ENCODE measurements at places on chromosomes 11 and 22. TPM values are rescaled to one million over a fixed set of nuclear protein-coding genes. Genes with fewer than 3 reads are reported as not detected.
A peak's percentile ranks its signal among the peaks of the same experiment; 100 is the strongest.

DNA sequence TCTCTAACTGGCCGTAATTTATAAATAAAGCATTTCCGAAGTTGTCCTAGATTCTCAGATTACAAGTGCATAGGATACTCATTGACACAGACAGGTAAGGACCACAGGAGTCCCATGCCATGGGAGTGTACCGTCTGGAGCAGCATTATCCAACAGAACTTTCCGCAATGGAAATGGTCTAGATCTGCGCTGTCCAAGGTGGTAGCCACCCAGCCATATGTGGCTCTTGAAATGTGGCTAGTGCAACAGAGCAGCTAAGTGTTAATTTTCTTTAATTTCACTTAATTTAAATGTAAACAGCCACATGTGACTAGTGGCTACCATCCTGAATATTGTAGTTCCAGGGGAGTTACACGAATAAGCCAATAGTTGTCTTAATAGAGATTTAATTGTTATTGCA is 71.3 kb downstream of the GALNT18 start:
- no peak for DNase-seq
- no peak overlapping the region for H3K4me3 ChIP-seq
- H3K4me1 ChIP-seq, result peaks cover 12% of the 10 kb centered on the region
- H3K27me3 ChIP-seq, result no peaks in the 10 kb centered on the region
- H3K36me3 ChIP-seq, result no peaks in the 10 kb centered on the region

DNA sequence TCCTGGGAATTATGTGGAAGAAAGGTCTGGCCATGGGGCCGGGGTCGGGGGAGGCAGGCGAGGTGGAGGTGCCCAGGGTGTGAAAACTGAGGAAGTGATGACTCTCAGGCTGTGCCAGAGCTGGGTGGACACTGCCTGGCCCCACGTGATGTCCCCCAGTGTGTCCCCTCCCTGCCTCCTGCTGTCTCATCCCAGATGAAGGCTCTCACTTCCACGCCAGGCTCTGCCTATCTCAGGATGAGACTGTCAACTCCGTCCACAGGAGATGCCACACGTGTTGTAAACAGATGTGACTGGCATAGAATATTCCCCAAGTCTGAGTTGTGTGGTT is 51.4 kb downstream of the RPS6KA4 start:
- no peaks in the 10 kb centered on the region for H3K27me3 ChIP-seq
- no peaks in the 10 kb centered on the region for H3K36me3 ChIP-seq
- H3K4me1 ChIP-seq, result no peaks in the 10 kb centered on the region
- DNase-seq, result no peak
- H3K4me3 ChIP-seq, result no peak overlapping the region
- H3K27ac ChIP-seq, result no peak overlapping the region

DNA sequence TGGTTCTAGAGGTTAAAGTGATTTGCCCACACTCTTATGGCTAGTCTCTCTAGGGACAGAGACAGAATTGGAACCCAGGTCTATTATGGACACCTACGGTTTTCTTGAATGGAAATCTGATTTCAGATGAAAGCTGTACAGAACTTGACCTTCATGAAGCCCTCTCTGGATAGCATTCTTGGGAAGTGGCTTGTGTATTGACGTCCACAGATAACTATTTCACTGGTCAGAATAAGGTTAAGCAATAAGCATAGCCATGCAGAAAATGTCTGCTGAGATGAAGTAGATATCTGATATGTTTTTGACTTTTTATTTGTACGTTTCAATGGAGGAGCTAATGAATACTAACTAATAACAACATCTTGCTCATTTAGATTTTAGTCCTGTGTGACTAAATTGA is 1.1 kb downstream of the TLCD5 start:
- no peak for DNase-seq
- no peak overlapping the region for H3K27ac ChIP-seq
- H3K27me3 ChIP-seq, result no peaks in the 10 kb centered on the region
- peaks cover 29% of the 10 kb centered on the region for H3K36me3 ChIP-seq

DNA sequence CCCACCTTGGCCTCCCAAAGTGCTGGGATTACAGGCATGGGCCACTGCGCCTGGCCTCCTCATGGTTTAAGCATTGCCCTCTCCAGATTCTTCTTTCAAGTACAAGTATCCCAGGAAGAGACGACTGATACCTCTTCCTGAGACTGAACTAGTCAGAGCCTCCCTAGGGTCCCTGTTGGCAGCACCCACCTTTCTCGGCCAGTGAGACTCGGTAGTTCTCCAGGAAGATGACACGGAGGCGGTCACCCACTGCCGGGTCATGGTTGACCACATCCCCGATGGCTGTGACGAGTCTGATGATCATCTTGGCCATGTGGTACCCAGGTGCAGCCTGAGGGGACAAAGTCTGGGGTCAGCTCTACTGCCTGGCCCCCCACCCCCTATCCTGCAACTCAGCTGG is 7.2 kb upstream of the RASGRP2 start:
- no peak overlapping the region for H3K4me3 ChIP-seq
- peaks cover 14% of the 10 kb centered on the region for H3K27me3 ChIP-seq
- H3K36me3 ChIP-seq, result no peaks in the 10 kb centered on the region

DNA sequence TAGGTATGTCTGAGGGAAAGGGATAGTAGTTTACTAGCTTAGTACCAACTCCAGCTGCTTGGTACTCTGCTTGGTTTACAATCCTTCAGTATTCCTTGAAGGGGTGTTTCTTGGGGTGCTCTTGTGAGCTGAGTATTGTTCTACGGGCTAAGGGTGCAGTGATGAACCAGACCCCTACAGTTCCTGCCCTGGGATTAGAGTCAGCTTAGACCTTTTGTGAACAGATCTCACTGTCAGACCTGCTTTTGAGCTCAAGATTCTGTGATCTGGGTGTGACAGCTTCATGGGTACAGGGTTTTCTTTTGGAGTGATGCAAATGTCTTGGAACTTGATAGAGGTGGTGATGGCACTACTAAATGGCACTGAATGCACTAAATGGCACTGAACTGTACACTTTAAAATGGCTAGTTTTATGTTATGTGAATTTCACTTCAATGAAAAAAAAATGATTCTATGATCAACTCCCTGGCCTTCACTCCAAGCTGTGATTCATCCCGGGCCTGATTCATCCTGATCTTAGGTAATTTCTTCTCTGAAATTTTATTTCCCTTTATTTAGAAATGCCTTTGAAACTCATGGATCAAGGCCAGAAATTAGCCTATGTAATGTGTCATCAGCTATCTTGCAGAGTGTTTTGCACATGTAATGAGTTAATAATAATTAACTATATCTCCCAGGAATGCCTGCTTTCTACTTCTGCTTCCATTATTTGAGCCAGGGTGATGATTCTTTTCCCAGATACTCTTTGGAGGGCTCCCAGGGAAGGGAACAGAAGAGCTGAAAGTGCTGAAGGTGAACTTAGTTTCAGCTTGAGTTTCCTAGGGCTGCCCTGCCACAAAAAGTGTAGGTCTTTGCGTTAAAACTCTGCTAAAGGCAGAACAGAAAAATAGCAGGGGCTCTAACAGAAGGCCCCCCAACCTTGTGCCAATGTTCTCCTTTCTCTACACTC is 87.9 kb downstream of the NCAM1 start:
- H3K27ac ChIP-seq, result no peak overlapping the region
- H3K27me3 ChIP-seq, result no peaks in the 10 kb centered on the region
- H3K4me3 ChIP-seq, result no peak overlapping the region
- no peaks in the 10 kb centered on the region for H3K36me3 ChIP-seq
- no peak for DNase-seq

DNA sequence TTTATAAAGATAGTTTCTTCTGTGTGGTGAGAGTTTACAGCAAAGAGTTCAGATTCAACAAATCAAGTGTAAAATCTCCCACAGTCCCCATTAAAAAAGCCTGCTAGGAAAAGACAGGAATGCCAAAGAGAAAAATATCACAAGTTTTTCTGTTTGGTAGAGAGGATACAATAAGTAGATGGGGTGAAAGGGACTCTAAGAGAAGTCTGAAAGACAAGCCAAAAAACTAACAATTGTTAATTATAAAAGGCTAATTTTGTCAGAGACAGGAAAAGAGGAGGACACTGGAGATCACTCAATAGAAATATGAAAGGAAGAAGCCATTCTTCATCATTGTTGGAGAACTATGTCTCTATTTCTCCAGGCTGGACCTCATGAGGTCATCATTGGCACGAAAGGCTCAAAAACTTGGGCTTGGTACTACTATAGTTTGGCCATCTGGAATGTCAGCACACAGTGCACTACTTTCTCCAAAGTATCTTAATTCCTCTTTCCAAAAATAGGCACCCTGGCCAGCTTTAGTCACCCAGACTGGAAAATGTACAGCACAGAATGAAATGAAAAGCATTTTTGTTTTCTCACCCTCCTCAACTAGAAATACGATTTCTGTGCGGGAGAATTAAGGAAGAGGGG is 531 bp upstream of the SOX6 start:
- no peaks in the 10 kb centered on the region for H3K27me3 ChIP-seq
- no peak for DNase-seq
- H3K4me1 ChIP-seq, result no peaks in the 10 kb centered on the region
- H3K27ac ChIP-seq, result peak overlapping the region; percentile 59
- no peaks in the 10 kb centered on the region for H3K36me3 ChIP-seq

DNA sequence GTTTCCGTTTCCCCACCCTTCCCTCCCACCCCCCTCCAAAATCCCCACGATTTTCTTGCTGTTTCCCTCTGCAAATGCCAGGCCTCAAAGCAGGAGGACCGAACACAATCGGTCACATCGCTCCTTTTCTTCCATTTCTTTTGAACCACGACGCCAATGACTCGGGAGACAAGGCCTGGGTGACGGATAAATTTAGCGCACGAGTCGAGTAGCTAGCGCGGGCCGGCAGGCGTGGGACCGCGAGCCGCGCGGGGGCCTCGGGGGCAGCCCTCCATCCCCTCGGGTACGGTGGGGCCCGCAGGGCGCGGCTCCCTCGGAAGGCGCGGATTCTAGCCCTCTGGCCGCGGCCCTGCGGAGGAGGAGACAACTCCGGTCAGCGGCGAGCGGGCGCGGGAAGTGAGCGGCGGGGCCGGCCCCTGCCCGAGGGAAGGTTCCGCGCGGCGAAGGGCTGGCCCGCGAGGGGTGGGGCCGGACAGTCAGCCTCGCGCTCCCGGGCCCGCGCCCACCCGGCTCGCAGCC is 414 bp downstream of the JOSD1 start:
- no peak for DNase-seq
- H3K27me3 ChIP-seq, result no peaks in the 10 kb centered on the region
- H3K4me1 ChIP-seq, result peaks cover 5% of the 10 kb centered on the region
- no peaks in the 10 kb centered on the region for H3K36me3 ChIP-seq
- peak overlapping the region; percentile 86 for H3K27ac ChIP-seq

- peaks cover 6% of the 10 kb centered on the region for H3K4me1 ChIP-seq
- no peaks in the 10 kb centered on the region for H3K36me3 ChIP-seq
- no peak overlapping the region for H3K27ac ChIP-seq
- peak overlapping the region; percentile 57 for H3K4me3 ChIP-seq
Observed at GRCh38 chr22:27795696-27796517, 5.6 kb downstream of the MN1 start.

DNA sequence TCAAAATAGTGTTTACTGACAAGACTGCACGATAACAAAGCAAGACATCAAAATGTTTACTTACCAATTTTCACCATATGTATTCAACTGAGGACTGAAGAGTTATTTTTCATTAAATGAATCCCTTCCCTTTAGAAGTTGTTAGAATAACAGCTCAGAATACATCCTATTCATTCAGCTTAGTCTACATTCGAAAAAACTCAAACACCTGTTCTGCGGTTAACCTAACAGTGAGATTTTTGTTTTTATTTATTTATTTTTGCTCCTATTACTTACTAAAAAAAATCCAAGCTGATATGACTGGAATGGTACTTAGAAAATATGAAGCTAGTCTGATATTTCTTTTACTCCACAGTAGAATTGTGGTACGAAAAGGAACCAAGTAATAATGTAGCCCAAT is 10.0 kb downstream of the KCNA4 start:
- no peak overlapping the region for H3K4me3 ChIP-seq
- DNase-seq, result no peak
- H3K27me3 ChIP-seq, result peaks cover 63% of the 10 kb centered on the region
- no peaks in the 10 kb centered on the region for H3K36me3 ChIP-seq
- no peak overlapping the region for H3K27ac ChIP-seq

DNA sequence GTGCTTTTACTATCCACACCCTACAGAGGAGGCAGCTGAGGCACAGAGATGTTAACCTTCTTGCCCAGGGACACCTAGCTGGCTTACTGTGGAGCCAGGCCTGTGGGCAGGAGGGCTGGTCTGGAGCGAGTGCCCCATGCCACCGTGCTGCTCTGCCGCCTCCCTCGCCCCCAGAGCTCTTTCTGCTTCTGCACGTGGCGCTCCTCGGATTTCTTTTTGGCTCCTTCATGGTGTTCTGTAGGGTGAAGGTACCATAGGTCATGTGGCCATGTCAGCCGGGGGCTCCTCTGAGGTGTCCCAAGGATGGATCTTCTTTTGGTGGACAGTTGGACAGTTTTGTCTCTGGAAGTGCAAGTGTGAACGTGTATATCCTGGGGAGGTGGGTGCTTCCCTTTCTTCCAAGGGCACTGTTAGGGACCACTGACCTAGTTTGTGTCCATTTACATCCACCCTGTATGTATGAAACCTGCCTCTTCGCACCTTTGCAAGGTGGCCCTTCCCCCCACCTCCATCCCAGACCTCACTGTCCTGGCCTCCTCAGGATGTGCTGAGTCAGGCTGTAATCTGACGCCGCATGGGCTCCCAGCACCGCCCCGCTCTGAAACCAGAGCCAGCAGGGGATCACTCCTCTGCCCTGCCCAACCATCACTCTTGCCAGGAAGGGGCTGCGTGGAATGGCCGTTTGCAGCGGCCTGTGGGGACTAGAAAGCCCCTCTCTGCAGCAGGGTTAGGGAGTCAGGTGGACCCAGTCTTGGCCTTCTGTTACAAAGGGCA is 31.7 kb downstream of the POLR3H start:
- peaks cover 47% of the 10 kb centered on the region for H3K36me3 ChIP-seq
- no peaks in the 10 kb centered on the region for H3K27me3 ChIP-seq
- peak overlapping the region; percentile 48 for H3K27ac ChIP-seq
- peaks cover 8% of the 10 kb centered on the region for H3K4me1 ChIP-seq
- peak; percentile 96 for DNase-seq
- H3K4me3 ChIP-seq, result no peak overlapping the region

DNA sequence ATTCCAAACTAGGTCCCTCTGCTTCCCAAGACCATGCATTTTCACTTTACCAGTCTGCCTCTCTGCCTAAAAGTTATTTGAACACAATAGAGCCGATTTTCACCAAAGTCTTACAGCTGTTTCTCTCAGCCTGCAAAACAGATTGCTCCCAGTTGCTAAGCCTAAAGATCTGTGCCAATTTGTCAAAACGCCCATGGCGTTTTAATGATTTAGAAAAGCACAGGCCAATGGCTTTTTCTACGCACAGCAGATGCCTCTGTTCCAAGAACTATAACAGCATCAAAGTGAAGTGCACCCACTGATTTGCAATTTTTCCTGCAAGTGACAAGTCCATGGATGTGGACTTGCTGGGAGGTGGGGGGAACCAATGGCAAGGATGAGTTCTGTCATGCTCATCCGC is 173.9 kb upstream of the SYN3 start:
- no peak overlapping the region for H3K4me3 ChIP-seq
- H3K27me3 ChIP-seq, result no peaks in the 10 kb centered on the region
- no peak overlapping the region for H3K27ac ChIP-seq

Gene HBD
- total RNA-seq, result not detected

Gene CTSW
- total RNA-seq, result not detected

Gene PRSS23
- 9.4 TPM for total RNA-seq

Gene MMP13
- total RNA-seq, result not detected

Gene DRD4
- 1.8 TPM for total RNA-seq
